NCI-H1930 (cell line): ENCODE measurements at places on chromosomes 4 and X.

DNA sequence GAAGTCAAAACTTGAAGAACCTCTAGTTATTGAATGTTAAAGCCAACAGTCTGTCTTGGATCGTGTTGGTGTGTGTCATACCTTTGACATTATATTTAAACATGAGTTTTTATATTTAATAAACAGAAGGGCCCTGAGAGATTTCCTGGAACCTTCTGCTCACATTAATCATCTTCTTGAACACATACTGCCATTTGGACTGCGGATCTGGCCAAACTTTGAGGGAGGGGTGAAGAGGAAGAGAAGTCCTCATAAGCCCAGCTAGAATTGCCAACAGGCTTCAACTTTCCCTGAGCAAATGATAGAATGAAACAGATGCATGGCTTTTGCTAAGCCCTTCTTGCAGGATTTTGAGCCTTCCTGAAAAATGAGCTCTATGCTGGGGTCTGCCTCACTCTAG, 27.4 kb downstream of the CCKAR start:
- no peak for DNase-seq

- DNase-seq, result no peak
Observed at GRCh38 chr4:26342328-26343037, 21.7 kb downstream of the RBPJ start.

DNA sequence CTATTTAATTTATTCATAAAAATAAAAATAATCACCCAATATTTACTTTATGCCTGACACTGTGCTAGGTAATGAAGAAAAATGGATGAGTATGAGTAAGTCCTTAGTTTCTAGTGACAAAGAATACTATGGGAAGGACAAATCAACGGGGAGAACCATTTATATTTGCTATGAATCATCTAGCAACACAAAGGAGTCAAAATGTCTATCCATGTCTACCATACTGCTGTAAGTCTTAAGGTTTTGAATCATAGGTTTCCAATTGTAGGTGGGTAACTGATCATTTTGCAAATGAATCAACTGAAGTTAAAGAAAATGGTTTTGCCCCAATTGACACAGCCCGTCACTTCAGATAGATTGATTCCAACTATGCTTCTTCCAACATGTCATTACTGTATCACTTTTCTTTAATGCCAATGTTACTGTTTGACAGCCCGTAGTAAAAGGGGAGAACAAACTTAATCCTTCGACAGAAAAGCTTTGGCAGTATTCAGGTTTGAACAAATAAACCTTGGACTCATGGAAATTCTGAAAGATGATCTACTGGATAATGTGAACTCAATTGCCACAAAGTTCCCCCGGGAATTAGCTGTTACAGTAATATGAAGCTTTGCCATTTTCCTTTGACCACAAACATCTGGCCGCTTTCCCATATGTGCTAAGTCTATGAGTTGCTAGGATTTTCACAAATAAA, 3.2 kb downstream of the TDO2 start:
- DNase-seq, result no peak

- no peak for DNase-seq
Observed at GRCh38 chrX:46695491-46695890, 63.4 kb downstream of the SLC9A7 start.

GRCh38 chr4:83207497-83208101, 77.0 kb downstream of the COQ2 start:
- DNase-seq, result no peak

- DNase-seq, result no peak
Observed at GRCh38 chr4:57154191-57154590, 44.0 kb upstream of the IGFBP7 start.

DNA sequence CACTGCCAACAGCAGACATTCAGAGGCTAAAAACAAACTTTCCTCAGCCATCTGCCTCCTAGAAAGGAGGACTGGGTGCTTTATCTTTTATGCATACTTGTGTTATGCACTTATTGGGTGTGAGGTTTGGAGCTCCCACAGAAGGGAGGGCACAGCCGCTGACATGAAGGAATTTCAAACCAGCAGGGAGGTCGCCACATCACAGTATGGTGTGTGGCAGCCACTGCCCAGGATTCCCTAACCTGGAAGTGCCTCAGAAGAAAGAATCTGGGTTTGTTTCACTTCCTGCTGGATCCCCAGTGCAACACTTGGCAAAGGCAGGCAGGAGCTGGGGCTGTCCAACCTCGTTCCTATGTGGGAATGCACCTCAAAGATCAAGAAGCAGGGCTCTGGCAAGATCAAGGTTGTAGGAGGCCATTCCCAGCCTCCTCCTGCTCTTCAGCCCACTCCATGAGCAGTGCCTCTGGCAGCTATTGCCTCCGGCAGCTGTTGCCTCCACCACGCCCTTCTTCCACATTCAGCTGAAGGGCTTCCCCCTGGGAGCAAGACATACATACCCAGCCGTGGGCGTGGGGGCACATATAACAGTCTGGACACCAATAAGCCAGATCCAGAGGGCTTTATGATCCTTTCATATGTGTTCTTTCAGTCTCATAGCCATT, 109.0 kb upstream of the MAMLD1 start:
- no peak for DNase-seq

DNA sequence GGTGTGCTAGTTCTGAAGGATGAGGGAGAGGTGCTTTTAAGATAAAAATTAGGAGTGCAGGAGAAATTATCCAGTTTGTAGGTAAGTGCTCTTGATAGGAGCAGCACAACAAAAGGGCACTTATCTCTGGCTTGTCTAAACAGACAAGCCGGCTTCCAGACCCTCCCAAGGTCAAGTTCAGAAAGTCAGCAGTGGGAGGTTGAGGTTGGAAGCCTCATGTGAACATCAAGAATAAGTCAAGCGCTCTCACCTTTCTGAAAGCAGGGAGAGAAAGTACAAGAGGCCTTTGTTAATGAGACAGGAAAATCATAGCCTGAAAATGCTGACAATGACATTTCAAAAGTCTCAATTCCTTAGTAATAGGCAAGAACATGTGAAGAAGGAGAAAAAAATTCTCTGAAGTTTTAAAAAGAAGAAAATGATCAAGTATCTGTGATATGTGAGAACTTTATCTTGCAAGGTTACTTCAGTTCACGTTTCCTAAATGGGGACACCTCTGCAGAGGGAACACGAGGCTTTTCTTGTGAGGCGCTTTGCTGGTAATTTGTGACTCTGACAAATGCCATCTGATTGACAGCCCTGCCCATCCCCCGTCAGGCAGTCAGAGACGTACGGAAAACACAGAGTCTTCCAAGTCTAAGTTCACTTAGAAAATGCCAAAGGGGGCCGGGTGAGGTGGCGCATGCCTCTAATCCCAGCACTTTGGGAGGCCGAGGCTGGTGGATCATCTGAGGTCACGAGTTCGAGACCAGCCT, 62.2 kb downstream of the TIGD2 start:
- no peak for DNase-seq

- DNase-seq, result no peak
Observed at GRCh38 chrX:146238173-146238572, 420.5 kb downstream of the SLITRK2 start.

GRCh38 chrX:131821945-131822622, 201.0 kb upstream of the STK26 start:
- no peak for DNase-seq

DNA sequence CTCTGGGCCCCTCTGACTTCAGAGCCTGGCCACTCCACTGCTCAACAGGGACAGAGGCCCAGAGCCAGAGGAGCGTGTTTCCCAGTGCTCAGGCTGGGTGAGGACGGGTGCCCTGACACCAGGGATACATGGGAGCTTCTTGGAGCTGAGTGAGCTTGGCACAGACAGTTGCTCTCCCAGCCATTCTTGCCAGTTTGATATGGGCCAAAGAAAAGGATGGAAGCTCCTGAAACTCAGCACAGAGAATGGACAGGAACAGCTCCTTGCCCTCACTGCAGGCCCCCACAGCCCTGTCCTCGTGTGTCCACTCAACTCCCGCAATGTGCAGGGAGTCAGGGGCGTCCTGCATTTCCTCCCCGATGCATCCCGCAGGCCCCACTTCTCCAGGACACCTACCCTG, 38.8 kb downstream of the NSG1 start:
- no peak for DNase-seq

GRCh38 chr4:68404153-68404552, 43.1 kb upstream of the TMPRSS11E start:
- no peak for DNase-seq

GRCh38 chr4:138658518-138658917, 357.1 kb upstream of the NOCT start:
- no peak for DNase-seq

GRCh38 chr4:37388681-37389365, 144.3 kb downstream of the NWD2 start:
- DNase-seq, result no peak

- DNase-seq, result no peak
Observed at GRCh38 chr4:76758290-76758882, 139.6 kb downstream of the SOWAHB start.

DNA sequence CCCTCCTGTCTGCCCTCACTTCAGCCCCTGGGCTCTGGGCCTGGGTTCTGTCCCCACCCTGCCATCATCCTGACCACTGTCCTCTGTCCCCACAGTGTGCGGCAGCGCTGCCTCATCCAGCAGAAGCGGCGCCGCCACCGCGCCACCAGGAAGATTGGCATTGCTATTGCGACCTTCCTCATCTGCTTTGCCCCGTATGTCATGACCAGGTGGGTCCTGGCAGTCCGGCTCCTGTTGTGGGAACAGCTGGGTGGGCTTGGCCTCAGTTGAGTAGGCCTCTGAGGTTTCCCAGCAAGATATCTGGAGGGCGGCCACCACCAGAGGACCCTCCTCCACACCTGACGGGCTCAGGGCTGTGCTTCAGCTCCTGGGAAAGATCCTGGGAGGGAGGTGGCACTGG, 2.2 kb downstream of the GPR78 start:
- DNase-seq, result no peak

DNA sequence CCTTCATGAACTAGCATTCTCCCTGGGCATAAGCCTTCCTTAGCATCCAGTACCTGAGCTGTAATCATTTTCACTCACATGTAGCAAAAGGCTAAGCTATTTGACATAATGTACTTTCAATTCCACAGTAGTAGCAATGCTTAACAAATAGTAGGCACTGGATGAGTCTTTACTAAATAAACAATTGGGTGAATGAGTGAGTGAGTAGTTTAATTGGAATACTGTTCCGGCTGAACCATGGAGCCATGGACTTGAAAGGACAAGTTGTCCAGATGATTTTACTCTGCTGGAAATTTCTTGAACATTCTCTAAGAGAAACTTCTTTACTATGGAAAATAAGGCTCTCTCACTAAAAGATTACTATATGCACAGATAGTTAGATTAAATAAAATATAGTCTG, 159.3 kb downstream of the FAM47B start:
- DNase-seq, result no peak

DNA sequence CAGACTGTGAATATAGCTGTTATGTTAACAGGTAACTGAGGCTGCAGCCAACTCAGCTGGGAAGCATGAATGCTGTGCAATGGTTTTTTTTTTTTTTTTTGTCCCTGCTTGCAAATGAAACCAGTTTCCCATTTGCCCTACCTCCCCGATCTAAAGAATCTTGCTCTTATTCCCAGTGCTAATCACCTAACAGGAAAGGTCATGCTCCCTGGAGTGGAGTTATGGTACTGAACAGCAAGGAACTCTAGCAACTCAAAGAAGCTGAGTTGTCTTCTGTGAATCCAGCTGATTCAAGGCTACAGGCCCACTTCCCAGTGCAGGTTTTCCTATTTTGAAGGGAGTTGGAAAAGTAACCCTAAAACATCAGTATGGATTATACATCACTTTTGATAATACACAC, 52.1 kb downstream of the HTR2C start:
- DNase-seq, result no peak

DNA sequence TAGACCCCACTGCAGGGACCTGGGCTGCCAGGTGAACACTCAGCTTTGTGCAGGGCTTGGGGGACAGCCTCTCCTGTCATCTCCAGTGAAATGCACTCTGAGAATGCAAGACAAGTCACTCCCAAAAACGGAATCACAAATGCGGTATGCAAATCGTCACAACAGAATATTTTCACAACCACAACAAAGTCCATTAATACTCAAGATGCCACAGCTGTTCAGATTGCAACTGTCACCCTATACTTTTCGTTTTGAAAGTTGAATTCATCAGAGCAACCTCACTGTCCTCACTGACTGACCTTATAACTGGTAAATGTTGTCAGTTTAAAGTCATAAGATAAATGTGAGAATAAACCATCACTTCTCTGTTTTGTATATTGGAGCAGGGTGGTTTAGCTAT, 16.6 kb downstream of the JAKMIP1 start:
- no peak for DNase-seq

- DNase-seq, result no peak
Observed at GRCh38 chr4:40475609-40476008, 140.5 kb downstream of the CHRNA9 start.

DNA sequence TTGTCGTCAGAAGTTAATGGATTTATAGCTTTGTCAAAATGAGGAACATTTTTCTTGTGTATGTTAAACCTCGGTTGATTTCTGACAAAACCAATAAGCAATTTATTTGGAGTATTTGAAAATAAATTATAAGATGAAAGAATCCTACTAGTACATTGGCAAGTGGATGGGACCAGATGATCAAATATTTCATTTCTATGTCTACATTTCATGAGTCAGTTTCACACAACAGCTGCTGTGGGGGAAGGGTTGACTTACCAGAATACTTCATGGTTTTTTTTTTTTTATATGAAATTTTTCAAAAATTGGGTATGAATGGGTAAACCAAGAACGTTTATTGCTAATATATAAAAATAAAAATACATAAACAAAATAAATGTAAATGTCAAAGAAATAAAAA, 39.4 kb downstream of the RAPGEF2 start:
- no peak for DNase-seq

- no peak for DNase-seq
Observed at GRCh38 chrX:122703762-122704161, 480.3 kb upstream of the GRIA3 start.

DNA sequence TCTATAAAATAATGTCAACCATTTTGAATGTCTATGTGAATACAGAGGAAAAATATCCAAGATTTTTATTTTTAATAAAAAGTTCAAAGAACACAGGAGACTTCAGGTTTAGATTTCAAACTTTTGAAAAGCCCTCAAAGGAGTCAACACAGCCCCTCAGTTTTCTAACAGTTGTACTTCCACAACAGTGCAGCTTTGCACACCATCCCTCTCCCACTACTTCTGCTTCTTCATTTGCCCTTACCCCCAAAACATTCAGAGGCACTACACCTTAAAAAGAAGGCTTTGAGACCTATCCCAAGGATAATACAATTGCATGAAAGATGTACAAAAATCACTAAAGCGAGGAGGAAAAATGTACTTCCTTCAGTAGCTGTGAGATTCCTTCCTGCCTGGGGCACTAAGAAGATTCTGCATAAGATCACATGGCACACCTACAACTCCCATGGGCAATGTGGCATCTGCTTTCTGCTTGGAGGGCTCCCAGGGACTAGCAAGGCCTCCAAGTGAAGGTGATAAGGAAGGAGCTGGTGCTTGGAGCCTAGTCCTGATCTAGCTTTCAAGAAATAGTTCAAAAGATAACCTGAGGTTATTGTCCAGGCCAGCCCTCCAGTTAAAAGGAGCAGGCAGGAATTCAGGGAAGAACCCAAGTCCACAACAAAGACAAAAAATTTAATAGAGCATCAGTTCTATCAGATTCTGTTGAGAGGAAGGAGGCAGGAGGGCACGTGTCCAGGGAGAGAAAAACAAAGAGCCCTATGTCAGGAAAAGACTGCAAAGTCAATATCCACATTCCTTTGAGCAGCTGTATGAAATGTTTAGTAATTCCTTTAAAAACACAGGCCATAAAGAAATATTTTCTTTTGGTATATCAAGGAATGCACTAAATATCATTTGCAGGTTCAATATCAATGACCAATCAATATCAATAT, 19.1 kb downstream of the ARAP2 start:
- no peak for DNase-seq
